ENCODE measurements at places on chromosomes 3 and 15. TPM values are rescaled to one million over a fixed set of nuclear protein-coding genes. Genes with fewer than 3 reads are reported as not detected.
A peak's percentile ranks its signal among the peaks of the same experiment; 100 is the strongest.

GRCh38 chr15:98976500-98976899 is 31.1 kb downstream of the PGPEP1L start:
- no peak for DNase-seq

DNA sequence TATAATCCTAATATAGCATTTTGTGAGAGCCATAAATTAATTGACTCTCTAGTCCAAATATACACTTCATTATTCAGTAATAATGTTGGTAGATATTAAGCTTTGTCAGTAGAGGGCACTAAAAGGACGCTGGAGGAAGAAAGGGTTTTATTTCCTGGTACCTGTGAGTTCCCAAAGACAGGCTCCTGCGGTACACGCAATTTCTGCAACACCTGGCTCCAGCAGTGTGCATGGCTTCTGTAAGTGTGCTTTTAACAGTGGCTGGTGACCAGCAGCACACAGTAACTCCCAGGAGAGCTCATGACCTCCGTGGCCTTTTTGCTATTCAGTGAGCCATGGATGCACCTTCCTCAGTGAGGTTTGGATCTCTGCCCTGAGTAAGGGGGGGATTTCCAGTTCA is 338.3 kb upstream of the ZNF385D start:
- peak; percentile 35 for DNase-seq

- DNase-seq: no peak
These were observed 14.9 kb downstream of the ARL8B start for GRCh38 chr3:5136919-5137429.

DNA sequence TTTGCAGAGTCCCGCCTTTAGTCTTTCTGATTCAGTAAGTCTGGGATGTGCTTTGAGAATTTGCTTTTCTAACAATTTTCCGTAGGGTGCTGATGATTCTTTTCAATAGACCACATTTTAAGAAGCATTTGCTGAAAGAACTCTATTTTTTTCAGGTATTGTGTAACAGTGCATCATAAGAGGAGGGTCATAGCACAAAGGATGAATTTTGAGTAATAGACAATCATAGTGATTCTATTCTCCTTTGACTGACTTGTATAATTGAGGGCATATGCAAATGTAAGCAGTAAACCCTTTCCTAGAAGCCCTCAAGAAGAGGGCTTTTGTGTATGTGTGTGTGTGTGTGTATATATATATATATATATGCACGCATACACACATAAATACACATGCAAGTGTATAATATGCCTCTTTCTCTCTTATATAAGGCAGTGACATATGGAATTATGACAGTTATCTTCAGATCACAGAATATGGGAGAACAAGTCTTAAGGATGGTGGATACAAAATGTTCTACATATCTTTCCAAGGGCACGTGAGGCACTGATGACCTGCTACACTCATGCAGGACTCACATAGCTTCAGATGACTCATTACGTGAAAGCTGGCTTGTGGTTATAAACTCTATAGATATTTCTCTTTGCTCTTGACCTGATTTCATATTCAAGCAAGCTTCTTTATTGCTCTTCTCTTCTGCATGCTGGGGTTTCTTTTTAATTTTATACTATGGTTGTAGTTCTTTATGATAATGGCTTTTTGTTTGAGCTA is 6.5 kb upstream of the PLSCR1 start:
- no peak for DNase-seq

DNA sequence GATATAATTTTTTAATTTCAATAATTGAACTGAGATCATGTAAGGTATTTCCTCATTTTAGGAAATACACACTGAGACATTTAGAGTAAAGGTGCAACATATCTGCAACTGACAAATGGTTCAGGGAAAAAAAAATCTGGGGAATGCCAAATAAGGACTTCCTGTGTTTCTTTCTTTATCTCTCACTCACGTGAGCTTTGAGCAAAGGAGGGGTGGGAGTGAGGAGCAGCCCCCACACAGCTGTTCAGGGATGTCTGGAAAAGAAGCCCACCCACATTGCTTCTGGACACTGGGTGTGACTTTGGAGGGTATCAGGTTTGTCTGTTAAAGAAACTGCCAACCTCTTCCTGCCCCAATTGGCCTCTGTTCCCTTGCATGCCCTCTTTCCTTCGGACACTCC is 5.6 kb upstream of the TP63 start:
- no peak for DNase-seq

DNA sequence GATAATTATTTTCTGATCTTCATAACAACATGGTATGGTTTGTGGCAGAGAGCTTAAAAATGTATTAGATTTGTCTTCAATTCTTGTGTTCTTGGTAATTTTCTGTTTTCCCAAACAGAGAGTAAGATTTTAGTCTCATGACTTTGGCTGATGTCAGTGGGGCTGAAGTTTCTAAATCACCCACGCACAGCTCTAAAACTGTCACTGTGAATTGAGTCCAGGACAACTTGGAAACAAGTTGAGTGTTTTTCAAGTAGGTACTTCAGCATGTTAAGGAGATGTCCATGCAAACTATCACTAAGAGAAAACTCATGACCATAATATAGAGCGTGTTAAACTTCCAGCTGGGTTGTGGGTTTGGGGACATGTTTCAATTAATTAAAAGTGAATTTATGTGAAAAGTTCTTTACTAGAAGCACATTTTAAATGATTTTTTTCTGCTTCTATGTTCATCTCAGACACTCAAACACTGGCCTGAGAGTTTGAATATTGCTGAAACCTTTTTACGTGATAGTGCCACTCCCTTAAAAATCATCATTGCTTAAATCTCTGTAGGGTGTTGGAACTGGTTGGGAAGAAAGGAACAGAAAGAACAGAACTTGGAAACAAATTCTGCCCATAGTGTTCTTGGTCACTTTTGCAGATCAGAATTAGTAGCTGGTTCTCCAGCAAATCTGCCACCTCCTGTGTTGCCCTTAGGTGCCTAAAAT is 89.8 kb downstream of the KLHL25 start:
- DNase-seq: no peak

DNA sequence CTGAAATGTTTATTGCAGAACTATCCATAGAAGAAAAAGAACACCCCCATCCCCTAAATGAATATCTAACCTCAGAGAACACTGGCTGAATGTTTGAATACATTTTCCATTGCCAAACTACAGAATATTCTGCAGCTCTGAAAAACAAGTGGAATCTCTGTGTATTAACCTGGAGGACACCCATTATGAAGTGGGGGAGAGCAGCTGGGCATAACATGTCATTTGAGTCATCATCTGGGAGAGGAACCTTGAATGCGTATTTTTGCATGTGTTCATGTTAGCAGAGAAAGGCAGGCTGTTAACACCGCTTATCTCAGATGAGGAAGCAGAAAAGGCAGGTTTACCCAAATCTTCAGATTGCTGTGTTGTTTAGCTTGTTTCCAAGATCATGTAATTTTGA is 31.5 kb downstream of the ESYT3 start:
- peak; percentile 16 for DNase-seq

DNA sequence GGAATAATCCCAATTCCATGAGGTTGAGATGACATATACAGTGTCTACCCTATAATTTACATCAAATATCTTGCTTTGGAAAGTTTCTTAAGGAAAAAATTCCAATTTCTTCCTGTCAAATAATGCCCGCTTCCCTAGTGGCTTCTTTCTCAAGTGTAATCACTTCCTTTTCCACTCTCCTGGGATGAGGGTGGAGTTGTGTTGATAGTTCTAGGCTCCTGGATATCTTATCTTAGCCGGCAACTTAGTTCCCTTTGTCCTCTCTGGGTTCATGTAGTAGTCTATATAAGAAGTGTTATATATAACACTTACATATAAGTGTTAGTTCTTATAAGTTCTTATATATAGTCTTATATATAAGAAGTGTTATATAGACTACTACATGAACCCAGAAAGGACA is 10.9 kb downstream of the TAGLN3 start:
- DNase-seq: no peak

- DNase-seq: no peak
These were observed 16.6 kb downstream of the HAPLN3 start for GRCh38 chr15:88878720-88879184.

GRCh38 chr15:99010768-99011167 is 3.2 kb upstream of the PGPEP1L start:
- DNase-seq: no peak

DNA sequence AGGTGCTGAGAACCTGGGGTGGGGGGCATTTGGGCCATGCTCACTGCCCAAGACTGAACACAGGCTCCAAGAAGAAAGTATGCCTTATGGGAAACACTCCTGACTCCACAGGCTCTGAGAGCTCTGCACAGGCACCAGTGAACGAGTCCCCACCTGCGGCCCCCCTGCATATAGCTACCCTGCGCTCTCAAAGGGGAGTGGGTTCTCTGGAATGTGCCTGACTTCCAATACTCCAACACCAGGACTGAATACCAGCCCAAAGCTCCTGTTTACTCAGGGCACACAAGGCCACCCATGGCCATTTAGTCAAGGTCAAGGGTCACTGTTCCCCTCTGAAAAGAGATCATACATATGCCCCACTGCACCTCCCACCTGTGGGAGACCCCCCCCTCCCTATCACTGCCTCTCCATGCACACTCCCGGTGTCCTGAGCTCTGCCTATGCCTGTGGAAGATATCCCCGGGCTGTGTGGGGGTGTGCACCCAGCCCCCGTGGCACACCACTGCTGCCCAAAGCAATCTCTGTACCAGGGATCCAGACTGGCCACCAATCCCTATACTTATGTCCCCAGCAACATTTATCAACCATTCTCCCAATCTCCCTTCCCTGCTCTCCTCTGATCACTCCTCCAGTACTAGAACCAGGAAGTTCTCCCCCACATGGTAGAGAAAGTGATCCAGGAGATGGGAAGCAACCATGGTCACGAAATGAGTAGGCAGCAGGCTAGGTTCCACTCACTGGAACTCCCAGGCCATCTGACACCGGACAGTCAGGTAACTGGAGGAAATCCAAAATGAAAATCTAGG is 1.5 kb upstream of the PLXNB1 start:
- no peak for DNase-seq

GRCh38 chr3:169769287-169770181 is at the start of gene ACTRT3:
Gene ACTRT3 (minus strand): TSS chr3:169769561. CDS start chr3:169769520, 41 bp downstream.
- no peak for DNase-seq

DNA sequence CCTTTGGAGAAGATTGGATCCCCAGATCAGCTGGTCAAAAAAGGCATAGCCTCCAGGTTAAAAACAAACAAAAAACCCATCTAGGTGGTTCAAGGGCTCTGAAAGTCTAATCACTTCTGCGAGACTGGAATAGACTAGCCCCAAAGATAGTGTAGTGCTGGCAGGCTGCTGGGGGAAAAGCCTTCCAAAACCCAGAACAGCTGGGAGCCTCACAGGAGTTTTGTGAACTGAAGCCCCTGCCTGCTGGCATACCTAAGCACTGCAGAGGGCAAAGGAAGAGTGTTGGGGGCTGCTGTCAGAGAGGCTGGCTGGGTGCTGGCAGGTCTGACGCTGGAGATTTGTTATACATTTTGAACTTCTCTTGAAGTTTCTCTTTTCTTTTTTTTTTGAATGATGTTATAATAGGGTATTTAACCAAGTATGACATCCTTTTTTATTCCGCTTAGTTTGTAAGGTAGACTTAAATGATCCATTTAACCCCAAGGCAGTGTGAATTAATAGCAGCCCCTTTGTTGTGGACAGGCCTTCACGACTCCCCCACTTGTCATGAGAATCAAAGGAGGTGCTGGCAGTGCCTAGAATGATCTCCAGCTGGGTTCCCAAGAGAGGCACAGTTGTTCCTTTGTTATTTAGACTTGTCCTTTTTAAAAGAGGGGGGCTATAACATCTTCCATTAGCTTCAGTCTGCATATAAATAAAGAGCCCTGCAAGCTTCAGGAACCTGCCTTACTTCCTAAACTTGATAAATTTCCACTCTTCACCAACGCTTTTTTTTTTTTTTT is 53.9 kb downstream of the CRTC3 start:
- no peak for DNase-seq

DNA sequence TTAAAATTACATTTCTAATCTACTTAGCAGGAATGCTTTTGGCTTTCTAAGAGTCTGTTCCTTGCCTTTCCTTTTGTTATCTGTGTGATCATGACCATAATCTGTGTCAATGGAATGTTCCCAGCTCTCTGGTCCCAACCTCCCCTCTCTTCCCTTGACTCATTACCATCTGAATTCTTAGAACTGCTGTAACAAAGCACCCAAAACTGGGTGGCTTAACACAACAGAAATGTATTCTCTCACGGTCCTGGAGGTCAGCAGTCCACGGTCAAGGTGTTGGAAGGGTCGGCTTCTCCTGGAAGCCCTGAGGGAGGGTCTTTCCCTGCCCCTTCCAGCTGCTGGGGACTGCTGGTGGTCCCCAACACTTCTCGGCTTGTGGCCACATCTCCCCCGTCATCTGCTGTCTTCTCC is 81.1 kb downstream of the LRRK1 start:
- DNase-seq: no peak

- DNase-seq: no peak
These were observed 27.9 kb downstream of the AKAP13 start for GRCh38 chr15:85408270-85408746.

GRCh38 chr3:37457378-37458065 is 283.1 kb upstream of the LRRFIP2 start:
- DNase-seq: no peak

DNA sequence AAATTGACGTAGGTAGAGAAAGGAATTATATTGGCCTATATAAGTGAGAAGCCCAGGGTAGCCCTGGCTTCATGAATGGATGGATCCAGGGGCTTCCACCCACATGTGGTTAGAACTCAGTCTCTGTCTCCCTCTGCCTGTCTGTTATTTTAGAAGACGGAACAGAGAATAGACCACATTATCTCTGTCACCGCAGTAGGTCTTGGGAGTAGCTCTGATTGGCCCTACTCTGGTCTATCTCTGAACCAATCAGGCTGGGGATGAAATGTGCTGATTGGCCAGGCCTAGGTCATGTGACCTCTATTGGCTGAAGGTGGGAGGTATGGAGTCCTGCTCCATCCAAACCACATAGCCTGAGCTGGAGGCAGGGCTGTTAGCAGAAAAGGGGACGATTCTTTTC is 143.0 kb upstream of the PRR23C start:
- DNase-seq: no peak

GRCh38 chr15:61275901-61276300 is 46.8 kb upstream of the RORA start:
- DNase-seq: no peak

DNA sequence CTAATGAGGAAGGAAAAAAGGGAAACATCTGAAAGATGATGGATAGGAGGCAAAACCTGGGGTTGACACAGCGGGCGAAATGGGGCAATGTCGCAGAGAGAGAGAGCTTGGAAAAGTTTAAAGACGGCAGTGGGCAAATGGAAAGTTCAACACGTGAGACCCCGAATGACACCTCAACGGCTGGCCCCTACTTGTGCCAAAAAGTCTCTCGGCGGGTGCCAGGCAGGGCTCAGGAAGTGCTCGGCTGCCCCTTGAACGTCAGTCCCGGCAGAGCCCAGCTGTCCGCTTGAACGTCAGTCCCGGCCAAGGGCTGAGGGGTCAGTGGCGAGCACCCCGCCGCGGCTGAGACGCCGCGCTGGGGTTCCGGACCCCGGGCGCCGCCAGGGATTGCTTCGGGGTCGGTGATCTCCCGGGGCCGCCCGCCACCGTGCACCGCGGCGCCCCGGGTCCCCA is 658 bp downstream of the EOGT start:
- no peak for DNase-seq

Gene MUC4
- total RNA-seq: under 0.01 TPM

Gene SMCO1
- not detected for total RNA-seq

Gene AADAC
- total RNA-seq: not detected

Gene ENTPD3
- total RNA-seq: not detected

Gene SCG3
- under 0.01 TPM for total RNA-seq

Gene LRRIQ4
- total RNA-seq: under 0.01 TPM

Gene SLC9A9
- 9.7 TPM for total RNA-seq
